Activated CD4-positive, alpha-beta T cell treated with anti-CD3 and anti-CD28 coated beads for 36 hours (primary cell): ENCODE measurements at places on chromosomes 7 and 10. TPM values are rescaled to one million over a fixed set of nuclear protein-coding genes. Genes with fewer than 3 reads are reported as not detected.

The CLRN3 gene
- total RNA-seq: not detected

DNA sequence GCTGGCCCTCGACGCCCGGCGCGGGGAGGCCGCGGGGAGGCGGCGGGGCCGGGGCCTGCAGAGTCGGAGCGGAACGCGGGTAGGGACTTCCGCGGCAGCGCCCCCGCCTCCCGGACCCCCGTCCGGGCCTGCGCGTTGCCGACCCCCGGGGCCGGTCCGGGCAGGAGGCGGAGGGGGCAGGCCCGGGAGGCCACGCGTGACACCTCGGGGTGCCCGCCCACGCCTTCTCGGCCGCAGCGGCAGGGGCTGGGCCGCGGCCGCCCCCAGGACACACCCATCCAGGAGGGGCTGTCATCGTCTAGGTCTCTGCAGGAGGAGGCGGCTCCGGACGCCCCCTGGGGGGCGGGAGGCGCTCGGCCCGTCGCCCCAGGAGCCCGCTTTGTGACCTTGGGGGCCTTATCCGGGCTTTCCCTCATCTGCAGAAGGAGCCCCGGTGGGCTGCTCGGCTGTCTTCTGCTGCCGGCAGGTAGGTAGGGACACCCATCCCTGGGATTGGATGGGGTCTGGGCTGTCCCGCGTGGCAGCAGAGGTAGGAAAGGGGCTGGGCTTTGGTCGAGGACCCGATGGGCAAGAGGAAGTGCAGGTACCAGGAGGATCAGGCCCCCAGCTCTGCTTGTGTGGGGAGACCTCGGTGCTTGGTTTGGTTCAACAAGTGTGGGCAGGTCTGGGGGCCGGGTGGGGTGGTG, 569 bp downstream of the ZNF316 start:
- peak; percentile 67 for DNase-seq

DNA sequence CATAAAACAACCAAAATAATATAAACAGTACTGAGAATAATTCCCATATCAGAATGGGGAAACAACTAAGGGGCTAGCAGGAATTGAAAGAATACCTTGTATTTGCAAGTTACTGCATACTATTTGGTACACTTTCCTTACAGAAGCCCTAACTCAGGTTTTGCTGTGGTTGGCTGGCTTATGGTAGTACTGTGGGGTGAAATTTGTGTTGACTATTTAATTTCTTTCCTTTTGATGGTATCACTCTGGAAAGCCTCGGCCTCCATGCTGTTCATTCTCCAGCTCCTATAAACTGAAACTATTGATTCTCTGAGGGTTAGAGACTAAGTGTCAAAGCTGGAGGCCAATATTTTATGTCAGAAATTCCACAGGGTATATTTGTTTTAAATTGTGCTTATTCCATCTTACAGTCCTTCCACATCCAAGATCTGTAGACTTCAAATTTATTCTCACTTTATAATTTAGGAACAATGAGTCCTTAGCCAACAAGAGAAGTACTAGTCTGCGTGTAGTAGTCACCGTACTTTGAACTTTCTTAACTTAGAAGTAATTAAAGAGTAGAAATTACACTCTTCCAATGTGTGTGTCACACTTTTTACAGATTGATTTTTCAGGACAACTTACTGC, 13.4 kb downstream of the SKIDA1 start:
- no peak for DNase-seq

GRCh38 chr7:27302590-27302989, 60.0 kb downstream of the EVX1 start:
- no peak for DNase-seq

The TYW1 gene
- 13.1 TPM for total RNA-seq

DNA sequence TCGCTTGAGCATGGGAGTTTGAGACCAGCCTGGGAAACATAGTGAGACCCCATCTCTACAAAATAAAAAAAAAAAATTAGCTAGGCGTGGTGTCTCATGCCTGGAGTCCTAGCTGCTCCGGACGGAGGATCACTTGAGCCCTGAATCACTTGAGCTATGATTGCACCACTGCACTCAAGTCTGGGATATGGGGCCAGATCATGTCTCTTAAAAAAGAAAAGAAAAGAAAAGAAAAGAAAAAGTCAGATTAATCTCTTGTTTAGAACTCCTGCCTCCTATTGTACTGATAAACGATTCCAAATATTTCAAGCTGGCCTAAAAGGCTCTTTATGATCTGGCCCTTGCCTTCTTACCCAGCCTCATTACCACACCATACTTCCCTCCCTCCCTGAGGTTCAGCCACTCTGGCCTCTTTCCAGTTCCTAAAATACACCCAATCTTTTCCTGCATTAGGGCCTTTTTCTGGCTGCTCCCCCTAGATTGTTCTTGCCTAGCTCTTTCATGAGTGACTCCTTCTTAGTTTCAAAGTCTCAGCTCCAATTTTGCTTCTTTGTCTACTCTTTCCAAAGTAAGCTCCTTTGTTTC, 41.7 kb downstream of the VCL start:
- no peak for DNase-seq

- DNase-seq: no peak
Measured at GRCh38 chr7:102169651-102170392, 116.8 kb upstream of the SH2B2 start.

DNA sequence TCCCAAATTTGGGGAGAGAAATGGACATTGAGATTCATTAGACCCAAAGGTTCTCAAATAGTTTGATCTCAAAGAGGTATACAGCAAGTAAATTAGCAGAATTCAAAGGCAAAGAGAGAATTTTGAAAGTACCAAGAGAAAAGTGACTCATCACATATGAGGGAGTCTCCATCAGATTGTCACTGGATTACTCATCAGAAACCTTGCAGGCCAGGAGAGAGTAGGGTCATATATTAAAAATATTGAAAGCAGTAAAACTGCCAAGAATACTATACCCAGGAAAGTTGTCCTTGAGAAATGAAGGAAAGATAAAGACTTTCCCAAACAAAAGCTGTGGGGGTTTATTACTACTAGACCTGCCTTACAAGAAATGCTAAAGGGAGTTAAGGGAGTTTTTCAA, 140.6 kb downstream of the TMEM168 start:
- DNase-seq: no peak

DNA sequence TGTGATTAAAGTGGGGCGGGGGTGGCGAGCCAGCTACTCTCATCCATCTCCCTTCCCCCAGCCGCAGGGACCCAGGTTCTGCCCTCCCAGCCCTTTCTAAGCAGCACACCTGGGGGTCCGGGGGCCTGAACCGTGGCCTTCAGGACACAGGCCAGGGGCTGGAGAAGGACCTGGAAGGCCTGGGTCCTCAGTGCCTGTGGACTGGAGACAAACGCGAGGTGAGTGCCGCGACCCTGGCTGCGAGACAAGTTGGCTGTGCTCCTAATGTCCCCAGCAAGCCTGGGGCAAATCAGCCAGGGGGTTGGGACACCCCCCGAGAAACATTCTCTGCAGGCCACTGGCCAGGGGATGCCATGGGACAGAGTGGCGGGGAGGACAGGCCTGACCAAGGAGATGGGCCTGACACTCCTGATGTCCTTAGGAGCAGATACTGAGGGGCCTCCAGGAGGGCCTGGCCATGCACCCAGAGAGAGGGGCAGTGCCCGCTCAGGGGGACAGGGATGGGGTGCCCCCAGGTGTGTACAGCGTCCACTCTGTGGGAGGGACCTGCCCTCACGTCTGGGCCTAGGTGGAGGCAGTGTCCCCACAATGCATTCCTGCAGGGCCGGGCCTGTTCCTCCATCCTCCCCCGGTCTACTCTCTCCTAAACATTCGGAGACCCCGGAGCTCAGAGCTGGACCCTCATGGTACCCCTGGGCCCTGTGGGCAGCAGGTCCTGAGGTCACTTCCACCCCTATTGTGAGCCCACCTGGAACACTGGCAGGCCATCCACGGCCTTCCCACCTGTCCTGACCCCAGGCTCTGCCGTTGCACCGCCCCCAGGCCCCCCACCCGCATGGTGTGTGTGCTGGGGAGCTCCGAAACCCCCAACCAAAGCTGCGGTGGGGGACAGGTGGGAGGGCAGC, 13.1 kb downstream of the BRAT1 start:
- DNase-seq: no peak

DNA sequence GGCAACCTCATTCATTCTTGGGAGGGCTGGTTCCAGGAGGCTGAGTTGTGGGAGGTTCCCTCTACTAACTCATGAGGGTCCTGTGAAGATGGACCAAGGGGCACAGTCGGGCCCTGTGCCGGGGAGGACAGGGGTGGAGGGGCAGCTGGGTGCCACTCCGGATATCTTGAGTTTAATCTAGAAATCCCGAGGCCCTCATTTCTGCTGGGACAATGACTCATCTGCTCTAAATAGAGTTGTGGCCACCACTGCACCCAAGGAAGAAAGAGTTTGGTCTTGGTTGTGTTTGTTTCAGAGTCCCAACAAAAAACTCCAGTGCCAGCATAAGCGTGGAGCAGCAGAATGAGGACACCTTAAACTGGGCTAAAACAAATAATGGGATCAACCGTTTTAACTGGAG, 82.4 kb downstream of the EBF3 start:
- DNase-seq: no peak

The FAM237B gene
- total RNA-seq: not detected

DNA sequence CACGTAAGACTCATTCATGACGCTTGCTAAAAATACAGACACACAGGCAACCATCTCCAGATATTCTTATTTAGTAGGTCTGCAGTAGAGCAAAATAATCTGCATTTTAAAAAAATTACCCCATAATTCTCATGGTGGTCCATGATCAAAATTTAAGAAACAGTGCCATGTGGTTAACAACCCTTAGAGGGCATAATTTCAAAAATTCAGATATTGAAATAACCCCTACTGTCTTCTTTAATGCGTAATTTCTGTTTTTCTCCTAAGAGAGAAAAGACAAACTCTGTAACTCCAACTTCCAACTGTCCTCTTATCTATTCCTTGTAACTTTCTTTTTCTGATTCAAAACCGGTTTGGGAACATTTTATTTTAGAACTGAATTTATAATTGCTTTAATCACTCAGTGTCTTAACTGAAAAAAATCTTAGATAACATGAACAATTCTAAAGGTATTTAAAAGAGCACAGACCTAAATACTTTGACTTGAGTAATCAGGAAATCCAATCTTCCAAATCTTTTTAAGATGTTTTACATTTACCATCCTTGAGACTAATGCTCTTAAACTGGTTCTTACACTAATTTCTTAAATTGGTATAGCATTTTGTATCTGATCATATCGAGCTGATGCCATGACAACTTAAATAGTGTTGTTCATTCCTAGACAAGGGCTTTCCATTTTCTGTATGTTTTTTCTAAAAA, 148.0 kb downstream of the GALNT11 start:
- no peak for DNase-seq

GRCh38 chr7:156117542-156118247, 305.4 kb upstream of the SHH start:
- no peak for DNase-seq

GRCh38 chr10:6977398-6978186, 397.5 kb upstream of the PRKCQ start:
- DNase-seq: no peak

GRCh38 chr7:155791836-155792235, 20.4 kb downstream of the SHH start:
- no peak for DNase-seq

The GRID2IP gene
- 0.05 TPM for total RNA-seq

The ZNF736 gene
- total RNA-seq: 23.5 TPM

GRCh38 chr7:35605760-35606159, 89.2 kb downstream of the HERPUD2 start:
- no peak for DNase-seq

- no peak for DNase-seq
Measured at GRCh38 chr10:64726466-64726865, 1205.3 kb downstream of the REEP3 start.

GRCh38 chr10:103786020-103786419, 69.4 kb downstream of the SH3PXD2A start:
- DNase-seq: no peak

The SCRN1 gene
- total RNA-seq: 4.4 TPM

The GFRA1 gene
- 0.09 TPM for total RNA-seq

- no peak for DNase-seq
Measured at GRCh38 chr7:140675726-140676125, 3.0 kb downstream of the ADCK2 start.

DNA sequence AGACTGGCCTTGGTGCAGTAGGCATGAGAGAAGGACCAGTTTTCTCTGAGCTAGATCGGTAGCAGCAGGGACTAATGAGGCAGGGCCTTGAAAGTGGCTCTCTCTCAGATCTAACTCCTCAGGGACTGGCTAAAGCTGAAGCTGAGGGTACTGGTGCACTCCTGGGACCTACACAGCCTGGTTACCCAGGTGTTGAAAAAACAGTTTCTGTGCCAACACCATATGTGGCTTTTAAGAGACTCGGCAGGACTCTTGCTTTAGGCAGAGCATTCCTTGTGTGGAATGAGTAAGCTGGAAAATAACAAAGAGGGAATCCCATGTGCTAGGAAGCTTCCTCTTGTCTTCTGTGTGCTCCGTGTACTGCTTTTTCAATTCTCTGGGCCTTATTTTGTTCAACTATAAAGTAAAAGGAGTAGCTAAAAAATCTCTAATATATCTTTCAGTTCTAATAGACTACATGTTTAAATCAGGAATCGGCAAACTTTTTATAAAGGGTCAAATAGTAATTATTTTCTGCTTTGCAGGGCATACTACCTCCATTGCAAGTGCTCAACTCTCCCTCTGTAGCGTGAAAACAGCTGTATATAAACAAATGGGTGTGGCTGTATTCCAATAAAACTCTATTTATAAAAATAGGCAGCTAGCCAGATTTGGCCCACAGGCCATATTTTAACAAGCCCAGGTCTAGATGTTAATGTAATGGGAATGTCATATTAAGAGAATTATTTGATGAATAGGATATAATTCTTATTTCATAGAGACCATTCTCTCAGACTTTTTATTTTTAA, 186.1 kb upstream of the KAT6B start:
- DNase-seq: no peak

DNA sequence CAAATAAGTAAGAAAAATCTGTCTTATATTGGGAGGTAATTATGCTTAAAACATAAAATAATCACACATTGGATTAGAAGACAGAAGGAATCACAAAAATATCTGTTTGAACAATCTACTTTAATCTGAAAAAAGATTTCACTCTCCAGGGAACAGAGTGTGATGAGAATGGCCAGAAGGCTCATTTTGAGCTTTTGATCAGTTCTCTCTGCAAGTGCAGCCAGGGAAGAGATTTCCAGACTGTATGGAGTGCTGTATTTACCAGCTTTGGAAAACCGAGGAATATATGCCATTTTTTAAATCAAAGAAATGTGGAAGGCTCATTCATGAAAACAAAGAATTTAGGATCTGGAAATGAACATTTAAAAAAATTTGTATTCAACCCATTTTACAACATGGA, 83.0 kb upstream of the WAC start:
- DNase-seq: no peak

GRCh38 chr7:15891151-15891881, 204.8 kb upstream of the MEOX2 start:
- DNase-seq: no peak
